ENCODE measurements at places on chromosomes 3 and 15.

- no peak for DNase-seq
Observed at GRCh38 chr3:166362698-166363097, 525.5 kb upstream of the BCHE start.

- peak; percentile 66 for DNase-seq
Observed at GRCh38 chr15:45641374-45641781, 6.5 kb downstream of the SQOR start.

- no peak for DNase-seq
Observed at GRCh38 chr3:104281713-104282112, 1085.0 kb upstream of the ALCAM start.

GRCh38 chr15:36810656-36811449, 231.4 kb downstream of the CDIN1 start:
- DNase-seq: no peak

- peak; percentile 25 for DNase-seq
Observed at GRCh38 chr15:66251790-66252684, 1.5 kb downstream of the MEGF11 start.

GRCh38 chr3:143896486-143896885, 48.2 kb upstream of the SLC9A9 start:
- no peak for DNase-seq
